ENCODE measurements at places on chromosomes 6 and 20. TPM values are rescaled to one million over a fixed set of nuclear protein-coding genes. Genes with fewer than 3 reads are reported as not detected.

FOXA2 gene
- 0.34 TPM for total RNA-seq

DNA sequence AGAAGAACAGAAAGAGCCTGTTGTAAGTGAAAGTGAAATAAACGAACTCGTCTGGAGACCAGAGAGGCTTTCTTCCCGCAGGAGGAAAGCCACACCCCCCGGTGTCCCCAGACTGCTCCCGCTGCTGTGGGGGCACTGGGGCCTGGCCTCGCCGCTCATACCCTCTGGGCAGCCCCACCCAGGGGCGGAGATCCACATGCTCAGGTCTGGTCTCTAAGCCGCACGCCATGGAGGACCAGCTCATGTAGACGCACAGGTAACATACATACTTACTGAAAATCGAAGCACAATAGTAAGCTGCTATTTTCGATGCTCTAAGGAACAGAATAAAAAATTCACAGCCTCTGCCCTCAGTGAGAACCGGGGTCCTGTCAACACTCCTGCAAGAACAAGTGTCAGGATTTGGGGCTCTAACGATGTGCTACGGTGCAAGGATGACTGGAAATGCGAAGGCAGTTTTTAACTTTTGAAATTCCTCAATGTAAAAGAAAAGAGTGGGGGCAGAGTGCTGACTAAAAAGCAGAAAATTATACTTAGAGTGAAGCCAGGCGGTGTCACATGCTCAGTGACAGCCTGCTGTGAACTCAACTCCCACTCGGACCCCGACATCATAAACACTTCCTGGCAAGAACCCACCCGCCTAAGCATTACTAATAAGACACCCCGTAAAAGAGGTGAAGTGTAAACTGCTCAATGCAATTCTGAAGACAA is 110.5 kb downstream of the IRF4 start:
- DNase-seq = no peak
- peaks cover 3% of the 10 kb centered on the region for H3K4me1 ChIP-seq
- no peaks in the 10 kb centered on the region for H3K27me3 ChIP-seq
- peaks cover 3% of the 10 kb centered on the region for H3K36me3 ChIP-seq
- no peak overlapping the region for H3K4me3 ChIP-seq

DNA sequence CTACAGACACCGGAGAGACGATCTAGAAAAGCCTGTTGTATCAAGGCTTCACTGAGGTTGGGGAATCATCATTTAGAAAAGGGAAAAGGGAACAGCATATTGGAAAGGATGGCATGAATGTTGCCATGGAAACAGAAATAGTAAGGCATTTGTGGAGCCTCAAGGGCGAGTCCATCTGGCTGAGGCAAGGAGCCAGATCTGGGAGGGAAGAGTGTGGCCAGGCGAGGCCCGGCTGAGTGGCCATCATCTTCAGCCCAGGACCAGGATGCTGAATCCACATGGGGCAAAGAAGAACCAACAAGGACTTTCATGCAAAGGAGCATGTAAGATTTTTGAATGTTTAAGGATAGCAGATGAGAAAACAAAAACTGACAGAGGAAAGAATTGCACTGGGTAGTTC is 85.8 kb downstream of the MAP3K5 start:
- H3K27ac ChIP-seq = no peak overlapping the region
- DNase-seq = no peak
- no peak overlapping the region for H3K4me3 ChIP-seq
- H3K4me1 ChIP-seq = no peaks in the 10 kb centered on the region

DNA sequence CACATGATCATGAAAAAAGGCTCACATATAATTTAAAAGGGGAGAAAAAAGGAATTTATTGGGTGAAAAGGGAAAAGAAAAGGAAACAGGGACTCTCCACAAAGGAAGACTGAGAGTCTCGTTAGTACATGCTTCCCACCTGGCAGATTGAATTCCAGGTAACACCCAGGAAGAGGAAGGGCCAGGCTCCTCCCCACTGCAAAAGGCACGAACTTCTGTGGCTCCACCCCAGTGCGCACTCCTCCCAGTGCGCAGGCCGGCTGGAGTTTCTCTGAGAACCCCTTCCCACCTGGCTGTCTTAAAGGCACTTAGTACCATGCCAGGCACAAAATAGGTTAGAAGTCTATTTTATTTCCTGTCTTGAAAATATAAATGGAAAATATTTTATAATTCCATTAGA is 129.8 kb downstream of the COL12A1 start:
- H3K4me3 ChIP-seq = no peak overlapping the region
- no peak for DNase-seq
- no peaks in the 10 kb centered on the region for H3K27me3 ChIP-seq
- H3K4me1 ChIP-seq = no peaks in the 10 kb centered on the region
- H3K27ac ChIP-seq = no peak overlapping the region
- H3K36me3 ChIP-seq = no peaks in the 10 kb centered on the region

- no peaks in the 10 kb centered on the region for H3K4me1 ChIP-seq
- no peaks in the 10 kb centered on the region for H3K36me3 ChIP-seq
- peaks cover 34% of the 10 kb centered on the region for H3K27me3 ChIP-seq
- H3K4me3 ChIP-seq = peak overlapping the region; percentile 51
Observed at GRCh38 chr6:89145091-89145955, 532 bp upstream of the PM20D2 start.

DNA sequence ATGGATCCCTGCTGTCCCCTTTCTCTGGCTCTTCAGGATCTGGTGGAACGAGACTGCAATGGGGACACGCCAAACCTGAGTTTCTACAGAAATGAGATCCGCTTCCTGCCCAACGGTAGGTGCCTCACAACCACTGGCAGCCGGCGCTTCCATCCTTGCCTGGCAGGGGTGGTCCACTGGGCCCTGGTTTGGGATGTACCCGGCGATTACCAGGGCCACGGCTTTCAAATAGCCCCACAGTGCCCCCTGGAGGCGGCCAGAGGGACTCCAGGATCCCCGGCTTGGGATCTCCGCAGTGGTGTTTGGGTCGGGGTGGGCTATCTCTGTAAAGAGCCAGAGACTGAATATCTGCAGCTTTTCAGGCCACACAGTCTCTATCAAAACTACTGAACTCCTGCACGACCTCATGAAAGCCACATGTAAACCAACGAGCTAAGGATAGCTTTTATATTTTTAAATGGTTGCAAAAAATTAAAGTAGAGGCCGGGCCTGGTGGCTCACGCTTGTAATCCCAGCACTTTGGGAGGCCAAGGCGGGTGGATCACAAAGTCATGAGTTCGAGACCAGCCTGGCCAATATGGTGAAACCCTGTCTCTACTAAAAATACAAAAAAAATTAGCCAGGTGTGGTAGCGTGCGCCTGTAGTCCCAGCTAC is 3.7 kb downstream of the OGFR start:
- H3K27me3 ChIP-seq = peaks cover 5% of the 10 kb centered on the region
- H3K4me1 ChIP-seq = peaks cover 7% of the 10 kb centered on the region
- DNase-seq = peak; percentile 97
- H3K36me3 ChIP-seq = no peaks in the 10 kb centered on the region
- no peak overlapping the region for H3K4me3 ChIP-seq

LY6G6C gene
- not detected for total RNA-seq

FAM135A gene
- total RNA-seq = 35.7 TPM

- H3K36me3 ChIP-seq = no peaks in the 10 kb centered on the region
- H3K27me3 ChIP-seq = peaks cover 100% of the 10 kb centered on the region
- no peak for DNase-seq
- H3K27ac ChIP-seq = no peak overlapping the region
Observed at GRCh38 chr6:1383729-1384548, 5.4 kb upstream of the FOXF2 start.

DNA sequence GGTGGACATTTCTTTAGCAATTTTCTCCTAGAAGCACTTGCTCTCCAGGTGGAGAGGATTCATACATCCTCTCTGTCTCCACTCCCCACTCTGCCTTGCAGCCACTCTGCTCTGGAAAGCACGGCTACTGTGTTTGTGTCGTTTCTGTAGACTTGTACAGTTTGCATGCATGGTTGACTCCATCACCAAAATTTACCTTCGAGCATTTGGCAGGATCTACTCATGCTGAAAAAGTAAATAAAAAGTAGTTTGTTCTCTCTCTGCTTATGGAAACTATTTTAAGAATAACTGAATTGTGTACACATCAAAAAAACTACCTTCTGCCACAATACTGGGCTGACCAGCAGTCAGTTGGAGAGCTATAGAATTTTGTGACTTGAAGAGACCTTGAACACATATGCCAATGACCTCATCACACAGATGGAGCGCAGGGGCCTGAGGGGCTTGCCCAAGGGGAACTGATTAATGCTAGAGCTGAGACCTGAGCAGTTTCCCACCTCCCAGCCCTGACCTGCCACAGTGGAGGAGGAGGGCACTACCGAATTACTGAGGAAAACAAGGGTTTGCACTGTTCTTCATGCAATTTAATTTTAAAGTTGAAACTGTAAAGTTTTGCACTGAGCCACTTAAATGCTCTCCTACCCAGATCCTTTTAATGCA is 33.7 kb upstream of the FOXQ1 start:
- no peak for DNase-seq
- no peaks in the 10 kb centered on the region for H3K36me3 ChIP-seq
- no peak overlapping the region for H3K4me3 ChIP-seq
- H3K4me1 ChIP-seq = no peaks in the 10 kb centered on the region
- no peaks in the 10 kb centered on the region for H3K27me3 ChIP-seq

All from H1 (cell line).